ENCODE measurements at places on chromosomes 16 and 17.

DNA sequence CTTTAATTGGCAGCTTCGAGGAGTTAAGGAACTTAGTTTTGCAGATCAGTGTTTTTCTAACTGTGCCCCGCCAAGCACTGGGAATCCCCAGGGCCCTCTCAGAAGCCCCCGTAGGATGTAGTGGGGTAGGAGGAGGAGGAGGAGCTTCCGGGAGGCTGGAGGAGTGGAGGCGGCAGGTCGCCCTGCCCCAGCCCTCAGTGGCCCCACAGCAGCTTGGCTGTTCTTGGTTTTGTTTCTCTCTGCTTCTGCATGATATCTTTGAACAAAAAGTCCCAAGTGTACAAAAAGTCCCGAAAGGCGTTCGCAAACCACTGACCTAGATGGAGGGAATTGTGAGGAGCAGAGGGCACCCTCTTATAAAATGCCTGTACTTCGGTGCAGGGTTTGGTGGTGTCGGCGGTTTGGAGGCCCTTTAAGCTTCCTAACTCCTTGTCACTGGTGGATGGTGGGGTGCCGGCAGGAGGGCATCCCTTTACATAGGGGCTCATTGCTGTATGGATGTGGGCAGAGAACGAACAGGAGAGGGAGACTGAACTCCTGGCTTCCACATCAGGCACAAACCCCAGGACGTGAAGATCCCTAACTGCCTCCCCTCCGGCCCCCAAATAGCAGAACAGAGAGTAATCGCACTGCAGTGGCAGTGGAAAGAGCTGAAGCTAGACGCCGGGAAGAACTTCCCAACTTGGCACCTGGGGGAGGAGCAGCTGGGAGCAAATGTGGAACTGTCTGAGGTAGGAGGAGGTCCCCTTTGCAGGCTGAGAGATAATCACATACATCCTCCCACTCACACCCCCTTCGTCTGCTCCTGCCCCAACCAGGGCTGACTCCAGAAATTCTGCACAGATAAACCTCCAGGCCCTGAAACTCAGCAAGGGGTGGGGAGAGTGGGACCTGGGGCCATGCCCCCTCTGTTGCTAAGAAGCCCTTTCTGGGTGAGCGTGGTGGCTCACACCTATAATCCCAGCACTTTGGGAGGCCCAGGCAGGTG is 20.1 kb downstream of the EPOP start:
- DNase-seq = no peak

DNA sequence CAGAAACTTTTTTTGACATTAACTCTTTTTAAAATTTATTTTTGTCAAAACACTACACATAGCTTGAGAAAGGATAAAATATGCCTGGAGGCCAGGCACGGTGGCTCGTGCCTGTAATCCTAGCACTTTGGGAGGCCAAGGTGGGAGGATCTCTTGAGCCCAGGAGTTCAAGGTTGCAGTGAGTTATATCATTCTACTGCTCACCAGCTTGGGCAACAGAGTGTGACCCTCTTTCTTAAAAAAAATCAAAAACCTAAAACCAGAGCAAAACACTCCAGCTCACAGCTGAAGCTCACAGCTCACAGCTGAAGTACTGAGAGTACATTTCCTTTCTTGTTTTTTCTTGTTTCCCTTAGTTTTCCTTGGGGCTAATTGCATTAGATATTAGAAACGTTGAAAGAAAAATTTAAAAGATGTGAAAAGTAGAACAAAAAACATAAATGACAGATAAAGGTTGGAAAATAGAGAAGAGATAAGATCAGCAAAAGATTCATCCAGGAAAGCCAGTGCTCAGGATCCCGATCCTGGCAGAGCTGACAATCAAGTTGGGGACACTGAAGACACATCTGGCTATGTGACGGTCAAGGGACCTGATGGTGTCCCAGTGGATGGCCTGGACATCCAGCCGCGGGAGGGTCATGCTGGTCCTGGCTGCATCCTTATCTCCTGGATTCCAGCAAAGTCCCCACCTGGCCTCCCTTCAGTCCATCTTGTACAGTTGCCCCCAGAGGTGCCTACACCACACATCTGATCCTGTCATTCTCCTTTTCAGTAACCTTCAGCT is 9.8 kb downstream of the CHST6 start:
- DNase-seq = no peak

- DNase-seq = no peak
Measured at GRCh38 chr16:10137341-10137740, 44.9 kb downstream of the GRIN2A start.

DNA sequence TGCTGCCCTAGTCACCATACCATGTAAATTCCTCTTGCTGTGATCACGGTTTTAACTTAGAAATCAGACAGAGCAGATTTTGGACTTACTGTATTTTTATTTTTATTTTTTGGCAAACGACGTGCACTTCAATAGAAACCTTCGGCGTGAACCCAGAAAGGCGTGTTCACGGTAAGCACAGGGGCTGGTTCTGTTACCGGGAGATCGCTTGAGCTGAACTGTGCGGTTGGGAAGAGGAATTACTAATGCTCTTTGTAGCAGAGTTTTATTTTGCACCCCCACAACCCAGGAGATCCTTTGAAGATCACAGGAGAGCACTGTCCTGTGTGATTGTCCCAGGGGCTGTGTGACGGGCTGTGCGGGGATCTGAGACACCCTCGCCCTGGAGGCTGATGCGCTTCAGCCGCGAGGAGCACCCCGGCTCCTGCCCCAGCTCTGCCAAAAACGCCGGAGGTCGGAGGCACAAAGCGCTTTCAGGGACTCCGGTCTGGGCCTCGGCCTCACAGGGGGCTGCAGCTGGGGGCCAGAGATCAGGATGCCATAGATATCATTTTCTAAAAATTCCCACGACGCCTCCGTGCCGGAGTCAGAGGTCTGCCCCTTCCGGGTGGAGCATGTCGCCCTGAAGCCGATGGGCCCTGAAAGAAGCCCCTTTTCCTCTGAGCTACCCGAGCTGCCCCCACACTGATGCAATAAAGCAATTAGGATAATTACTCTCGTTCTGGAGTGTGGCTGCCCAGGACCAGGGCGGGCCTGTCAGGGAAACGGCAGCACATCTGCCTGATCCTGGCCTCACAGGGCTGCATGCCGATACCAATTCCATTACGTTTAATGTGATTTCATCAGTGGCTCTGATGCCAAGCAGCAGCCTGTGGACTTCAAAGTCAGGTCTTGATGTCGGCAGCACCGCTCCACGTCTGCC is 71.8 kb downstream of the LMF1 start:
- no peak for DNase-seq

GRCh38 chr16:85617948-85618347 is 4.8 kb downstream of the GSE1 start:
- DNase-seq = no peak

DNA sequence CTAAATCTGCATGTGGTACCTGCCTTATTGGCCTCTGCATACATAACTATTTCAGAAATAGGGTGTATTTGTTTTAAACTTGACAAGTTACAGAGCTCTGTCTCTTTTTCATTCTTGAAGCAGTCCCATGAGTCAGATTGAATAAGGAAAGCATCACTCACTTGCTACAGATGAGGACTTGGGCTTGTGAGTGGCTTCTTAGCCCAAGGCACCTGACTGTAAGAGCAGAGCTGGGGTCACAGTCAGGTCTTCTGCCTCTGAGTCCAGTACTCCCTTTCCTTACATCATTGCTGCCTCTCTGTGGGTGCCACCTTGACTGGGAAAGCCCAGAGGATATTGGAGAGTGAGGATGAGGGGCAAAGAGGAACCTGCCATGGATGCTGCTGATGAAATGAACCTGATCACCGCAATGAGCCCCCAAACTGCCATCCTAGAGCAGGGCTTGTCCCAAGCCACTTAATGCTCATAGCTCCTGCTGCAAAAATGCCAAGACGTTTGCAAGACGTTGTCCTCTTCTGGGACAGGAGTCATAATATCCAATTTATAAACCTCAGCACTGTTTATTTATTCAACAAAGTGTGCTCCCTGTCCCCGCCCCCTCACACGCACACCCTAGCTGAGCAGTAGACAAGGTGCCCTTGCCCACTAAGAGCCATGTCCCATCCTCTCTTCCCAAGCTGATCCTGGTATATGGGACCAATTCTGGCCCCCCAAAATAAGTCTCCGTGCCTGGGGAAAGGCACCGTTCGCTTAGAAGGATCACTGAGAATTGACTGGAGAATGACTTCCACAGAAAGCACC is 74.1 kb downstream of the CCDC182 start:
- DNase-seq = no peak

DNA sequence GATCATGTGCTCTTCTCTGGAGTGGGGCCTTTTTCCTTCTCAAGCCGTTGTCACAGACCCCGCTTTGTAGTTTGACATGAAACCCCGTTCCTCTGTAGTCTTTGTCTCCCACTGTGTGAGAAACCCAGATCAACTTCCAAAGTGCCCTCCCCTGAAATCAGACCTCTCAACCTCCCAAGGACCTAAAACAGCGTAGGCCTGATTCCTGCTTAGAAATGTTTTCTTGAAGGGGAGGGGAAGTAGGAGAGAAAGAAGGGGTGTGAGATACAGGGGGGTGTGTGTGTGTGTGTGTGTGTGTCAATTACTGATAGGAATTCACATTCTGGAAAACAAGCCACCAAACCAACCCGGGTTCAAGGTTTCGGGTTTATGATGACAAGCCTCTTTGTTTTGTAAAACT is 1.4 kb downstream of the UBE2O start:
- no peak for DNase-seq

- DNase-seq = no peak
Measured at GRCh38 chr17:22600644-22601298, 908.4 kb downstream of the KCNJ18 start.

GRCh38 chr16:27633221-27633620 is 83.3 kb downstream of the KATNIP start:
- DNase-seq = no peak

DNA sequence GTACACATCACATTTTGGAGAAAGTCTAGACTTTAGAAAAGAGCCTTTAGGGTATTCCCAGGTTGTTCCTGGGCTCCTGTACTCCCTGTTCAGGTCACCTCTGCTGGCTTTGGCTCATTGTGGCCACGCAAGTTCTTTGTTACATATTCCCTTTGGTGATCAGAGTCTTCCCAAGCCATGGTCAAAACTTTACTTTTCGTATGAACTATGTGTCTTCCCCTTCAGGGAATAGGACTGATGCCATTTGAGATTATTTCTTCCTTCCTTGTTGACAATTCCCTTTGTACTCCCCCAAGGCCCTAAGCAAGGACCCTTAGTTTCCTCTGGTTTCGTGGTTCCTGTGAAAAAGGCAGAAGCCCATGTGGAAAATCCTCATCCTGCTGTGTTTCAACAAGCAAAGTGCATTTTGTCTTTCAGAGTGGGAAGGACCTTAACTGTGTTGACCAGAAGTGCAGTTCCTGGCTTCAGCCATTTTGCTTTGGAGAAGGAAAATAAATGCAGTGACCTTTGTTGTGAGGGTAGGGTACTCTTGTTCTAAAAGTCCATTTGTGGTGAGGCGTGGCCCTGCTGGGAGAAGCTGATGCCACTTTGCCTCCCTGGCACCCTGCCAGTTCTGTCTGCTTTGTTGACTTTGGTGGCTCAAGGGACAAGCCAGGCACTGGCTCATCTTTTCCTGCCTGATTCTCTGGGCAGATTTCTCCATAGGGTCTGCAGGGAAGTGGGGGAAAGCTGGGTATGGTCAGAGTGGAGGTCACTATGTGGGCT is 55.1 kb downstream of the ZNRF1 start:
- no peak for DNase-seq

DNA sequence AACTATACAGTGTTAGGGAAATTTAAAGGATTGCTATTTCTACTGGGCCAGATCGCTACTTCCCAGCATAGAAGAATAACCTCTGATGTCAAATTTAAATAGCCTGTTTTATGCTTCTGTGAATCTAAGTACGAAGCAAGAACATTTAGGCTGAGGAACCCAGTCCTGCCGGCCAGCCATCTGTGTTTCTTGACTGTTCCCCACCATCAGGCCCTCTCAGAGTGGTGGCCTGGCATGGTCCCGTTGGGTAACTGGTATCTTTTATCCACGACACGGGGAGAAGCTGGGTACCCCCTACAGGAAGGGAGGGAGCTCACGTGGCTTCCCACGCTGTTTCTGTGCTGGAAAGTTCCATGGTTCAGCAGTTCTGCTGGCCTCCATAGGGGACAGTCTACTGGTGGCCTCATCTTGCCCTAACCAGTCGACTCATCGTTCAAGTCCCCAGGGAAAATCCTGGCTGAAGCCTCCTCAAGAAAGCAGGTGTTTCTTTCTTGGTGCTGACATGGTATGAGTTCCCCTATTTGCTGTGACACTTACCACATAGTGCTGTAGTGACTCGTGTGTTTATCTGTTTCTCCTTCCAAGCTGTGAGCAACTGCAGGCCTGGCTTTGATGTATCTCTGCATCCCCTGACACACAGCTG is 201.7 kb upstream of the NLRP1 start:
- DNase-seq = no peak

DNA sequence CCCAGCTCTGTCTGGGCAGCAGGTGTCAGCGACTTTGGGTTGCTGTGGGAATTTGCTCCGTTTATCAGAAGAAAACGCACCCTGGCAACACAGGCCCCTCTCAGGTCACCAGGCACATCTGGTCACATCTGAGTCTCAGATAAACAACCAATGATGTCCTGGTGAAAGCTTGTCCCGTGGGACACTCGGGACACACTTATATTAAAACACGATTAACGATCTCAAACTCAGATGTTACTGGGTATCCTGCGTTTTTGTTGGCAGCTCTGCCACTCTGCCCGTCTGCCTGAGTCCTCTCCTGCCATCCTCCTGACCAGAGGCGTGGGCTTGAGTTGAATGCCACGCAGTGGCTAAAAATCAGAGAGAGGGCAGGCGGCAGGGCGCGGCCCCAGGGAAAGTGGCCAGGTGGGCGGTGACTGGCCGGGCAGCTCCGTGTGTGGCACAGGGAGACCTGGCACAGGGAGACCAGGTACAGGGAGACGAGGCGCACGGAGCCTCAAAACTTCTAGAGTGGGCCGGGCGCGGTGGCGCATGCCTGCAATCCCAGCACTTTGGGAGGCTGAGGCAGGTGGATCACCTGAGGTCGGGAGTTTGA is 2.1 kb downstream of the SECTM1 start:
- no peak for DNase-seq

GRCh38 chr16:15785386-15786059 is 71.3 kb downstream of the MYH11 start:
- no peak for DNase-seq
